ENCODE measurements at places on chromosomes 4 and X.

DNA sequence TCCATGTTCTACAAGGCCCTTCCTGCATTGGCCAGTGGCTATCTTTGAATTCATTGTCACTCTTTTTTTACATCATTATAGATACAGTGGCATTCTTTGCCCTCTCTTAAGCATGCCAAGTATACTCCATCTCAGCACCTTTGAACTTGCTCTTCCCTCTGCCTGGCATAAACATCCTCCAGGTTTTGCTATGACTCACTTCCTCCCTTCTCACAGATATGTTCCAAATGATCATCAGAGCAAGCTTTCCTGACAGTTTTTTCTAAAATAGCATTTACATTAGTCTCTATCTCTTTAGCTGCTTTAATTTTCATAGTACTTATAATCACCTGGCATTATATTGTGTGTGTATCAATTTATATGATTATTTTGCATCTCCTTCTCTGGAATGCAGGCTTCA is 553.3 kb upstream of the MAGEB2 start:
- no peak for DNase-seq

GRCh38 chrX:131830400-131831184 is 192.5 kb upstream of the STK26 start:
- peak; percentile 51 for DNase-seq

DNA sequence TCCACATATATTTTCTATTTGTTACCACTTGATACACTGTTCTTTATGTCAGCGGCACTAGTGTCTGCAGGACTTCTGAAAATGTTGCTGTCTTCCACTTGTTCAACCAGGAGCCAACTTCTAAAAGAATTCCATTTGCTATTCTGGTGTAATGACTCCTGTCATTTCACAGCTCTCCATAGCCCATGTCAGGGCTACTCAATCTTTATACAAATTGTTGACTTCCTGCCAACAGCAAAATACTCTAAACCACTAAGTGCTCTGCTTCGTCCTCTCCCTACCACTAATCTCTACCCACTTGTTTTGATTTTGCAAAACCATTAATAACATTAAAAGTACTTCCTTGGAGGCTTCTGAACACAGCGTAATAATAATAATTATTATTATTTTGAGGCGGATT is 7.2 kb downstream of the CTSO start:
- DNase-seq = no peak

DNA sequence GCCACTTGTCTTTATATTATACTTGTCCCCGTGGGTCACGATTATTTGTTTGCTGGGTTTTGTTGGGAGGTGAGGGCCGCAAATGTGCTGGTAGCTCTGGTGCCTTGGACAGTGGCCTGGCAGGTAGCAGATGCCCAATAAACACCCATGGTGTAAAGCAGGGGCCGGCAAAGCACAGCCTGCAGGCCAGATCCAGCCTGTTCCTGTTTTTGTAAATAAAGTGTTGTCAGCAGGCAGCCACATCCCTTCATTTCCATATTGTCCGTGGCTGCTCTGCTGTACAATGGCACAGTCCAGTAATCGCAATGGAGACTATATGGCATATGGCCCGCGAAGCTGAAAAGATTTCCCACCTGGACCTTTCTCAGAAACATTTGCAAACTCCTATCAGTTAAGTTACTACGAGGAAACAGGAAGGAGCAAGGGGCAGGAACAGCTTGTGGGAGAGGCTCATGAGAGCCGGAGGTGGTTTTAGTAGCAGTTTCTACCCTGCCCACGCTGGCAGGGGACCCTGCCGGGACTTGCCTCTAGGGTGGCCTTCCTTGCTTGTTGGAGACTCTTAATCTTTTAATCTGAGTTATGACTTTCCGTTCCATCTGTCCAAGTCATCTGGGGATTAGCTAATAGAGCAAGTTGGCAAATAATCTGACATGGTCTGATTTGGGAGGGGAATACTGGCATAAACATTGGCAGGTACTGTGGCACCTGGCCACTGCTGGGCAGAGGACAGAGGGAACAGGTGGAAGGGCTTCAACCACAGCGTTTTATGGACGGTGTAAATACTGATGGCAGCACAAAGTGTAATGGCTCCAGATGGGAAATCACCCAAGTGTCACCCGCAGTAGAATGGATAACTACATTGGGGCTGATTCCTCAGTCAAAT is 19.6 kb downstream of the CLCN4 start:
- no peak for DNase-seq

GRCh38 chr4:60780874-60781273 is 419.3 kb upstream of the ADGRL3 start:
- no peak for DNase-seq

DNA sequence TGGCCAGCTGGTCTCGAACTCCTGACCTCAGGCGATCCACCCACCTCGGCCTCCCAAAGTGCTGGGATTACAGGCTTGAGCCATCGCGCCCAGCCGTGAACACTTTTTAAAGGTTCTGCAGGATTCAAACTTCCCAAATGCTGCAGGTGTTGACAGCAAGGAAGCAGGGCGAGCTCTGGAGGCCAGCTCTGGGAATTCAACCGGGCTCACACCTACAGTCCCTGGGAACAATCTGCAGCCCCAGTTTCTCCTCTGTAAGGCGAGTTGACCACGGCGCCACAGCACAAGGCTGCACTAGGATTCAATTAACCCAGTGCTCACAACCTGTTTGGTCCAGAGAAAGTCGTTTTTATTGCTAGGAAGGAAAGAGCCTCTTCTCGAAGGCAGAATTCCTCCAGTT is 1.6 kb downstream of the MTNR1A start:
- DNase-seq = no peak

GRCh38 chrX:4240541-4241194 is 527.2 kb upstream of the PRKX start:
- no peak for DNase-seq

- no peak for DNase-seq
Measured at GRCh38 chr4:150211799-150212445, 133.7 kb downstream of the DCLK2 start.

GRCh38 chr4:137647375-137647774 is 115.1 kb upstream of the PCDH18 start:
- DNase-seq = no peak

- no peak for DNase-seq
Measured at GRCh38 chr4:139416073-139416673, 37.7 kb upstream of the RAB33B start.

- no peak for DNase-seq
Measured at GRCh38 chr4:79249881-79250503, 75.9 kb downstream of the NAA11 start.
